ENCODE measurements at places on chromosomes 3 and 15.

DNA sequence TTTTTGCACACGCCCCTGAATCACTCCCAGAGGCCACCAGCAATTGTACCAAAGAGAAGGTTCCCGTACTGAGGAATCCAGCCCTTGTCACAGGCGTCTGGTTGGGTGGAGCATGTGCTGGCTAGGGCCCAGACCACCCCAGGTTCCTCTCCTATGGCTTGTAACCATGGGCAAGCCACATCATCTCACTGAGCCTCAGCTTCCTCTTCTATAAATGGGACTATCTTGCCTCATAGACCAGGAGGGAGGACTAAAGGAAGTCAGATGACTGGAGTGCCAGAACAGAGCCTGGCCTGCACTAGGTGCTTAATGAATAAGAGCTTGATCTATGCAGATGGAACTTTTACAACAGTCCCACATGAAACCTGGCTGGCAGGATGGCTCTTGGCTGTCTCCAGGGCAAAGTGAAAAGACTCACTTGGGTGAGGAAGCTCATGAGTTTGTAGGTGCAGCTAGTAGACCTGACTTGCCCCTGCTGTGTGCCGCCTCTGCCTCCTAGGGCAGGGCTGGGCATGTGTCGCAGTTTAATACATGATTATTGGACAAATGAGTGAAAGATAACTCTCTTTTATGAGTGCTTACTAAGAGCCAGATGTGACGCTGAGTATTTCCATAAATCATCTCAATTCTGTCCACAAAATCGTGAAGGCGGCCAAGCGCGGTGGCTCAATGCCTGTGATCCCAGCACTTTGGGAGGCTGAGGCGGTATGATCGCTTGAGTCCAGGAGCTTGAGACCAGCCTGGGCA, 29.3 kb downstream of the CTSH start:
- DNase-seq: no peak

- DNase-seq: no peak
Observed at GRCh38 chr3:14244521-14245247, 66.1 kb downstream of the LSM3 start.

DNA sequence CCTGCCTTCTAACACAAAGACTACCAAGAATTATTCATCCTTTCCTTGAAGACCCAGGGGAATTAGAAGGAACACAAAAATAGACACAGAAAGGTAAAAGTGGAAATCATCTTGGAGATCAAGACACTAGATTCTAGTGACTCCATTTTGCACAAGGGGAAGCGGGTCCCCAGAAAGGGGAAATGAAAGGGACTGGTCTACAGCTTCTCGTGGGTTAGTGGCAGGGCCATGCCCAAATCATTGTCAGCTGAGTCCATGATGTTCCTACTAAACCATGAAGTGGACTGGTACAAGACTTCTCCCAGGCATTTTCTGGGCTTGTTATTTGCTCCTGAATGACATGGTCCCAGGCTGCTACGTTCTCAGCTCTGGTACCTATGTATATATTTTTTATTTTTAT, 230.7 kb upstream of the TPRG1 start:
- no peak for DNase-seq

GRCh38 chr15:81286621-81287121, 37.3 kb downstream of the STARD5 start:
- DNase-seq: no peak

DNA sequence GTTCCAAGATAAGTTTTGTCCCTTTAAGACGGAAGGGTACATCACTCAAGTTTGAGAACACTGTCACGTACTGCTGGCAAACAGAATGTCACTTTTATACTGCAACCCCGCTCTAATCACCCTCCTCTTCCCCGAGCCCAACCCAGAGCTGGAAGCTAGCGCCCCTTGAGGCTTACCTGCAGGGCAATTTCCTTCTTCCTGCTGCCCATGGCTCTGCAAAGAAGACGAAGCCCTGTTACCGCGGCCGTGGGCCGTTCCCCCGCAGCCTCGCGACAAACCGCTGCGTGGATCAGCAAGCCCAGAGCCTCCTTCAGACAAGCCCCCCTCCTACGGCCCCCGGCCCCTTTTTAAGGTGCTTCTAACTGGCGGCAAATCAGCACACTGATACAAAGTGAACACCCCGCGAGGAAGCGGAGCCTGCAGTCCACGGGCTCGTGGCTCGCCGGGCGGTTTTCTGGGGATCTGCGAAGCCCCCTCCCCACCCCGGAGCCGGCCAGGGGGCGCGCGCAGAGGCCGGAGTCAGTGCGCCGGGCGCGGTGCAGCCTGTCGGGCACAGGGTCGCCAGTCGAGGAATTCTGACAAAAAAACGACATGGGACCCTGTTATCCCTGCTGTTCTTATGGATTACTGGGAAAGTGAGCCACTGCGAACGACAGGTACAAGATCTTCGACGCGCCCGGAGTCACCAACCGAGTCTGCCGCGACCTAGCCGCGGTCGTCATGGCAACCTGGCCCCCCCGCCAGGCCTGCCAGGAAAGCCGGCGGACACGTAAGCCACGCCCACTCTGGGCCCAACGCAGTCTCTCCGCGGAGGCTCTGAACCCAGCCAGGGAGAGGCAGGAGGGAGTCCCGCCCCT, at the start of gene NME9:
Gene NME9 (minus strand): TSS at position 725 of the 857 bp plus-strand sequence. CDS start 516 bp downstream, at position 209.
- peak; percentile 86 for DNase-seq

GRCh38 chr3:153783741-153784480, 337.3 kb upstream of the ARHGEF26 start:
- DNase-seq: no peak

- no peak for DNase-seq
Observed at GRCh38 chr3:54120657-54121413, 1.5 kb upstream of the CACNA2D3 start.

DNA sequence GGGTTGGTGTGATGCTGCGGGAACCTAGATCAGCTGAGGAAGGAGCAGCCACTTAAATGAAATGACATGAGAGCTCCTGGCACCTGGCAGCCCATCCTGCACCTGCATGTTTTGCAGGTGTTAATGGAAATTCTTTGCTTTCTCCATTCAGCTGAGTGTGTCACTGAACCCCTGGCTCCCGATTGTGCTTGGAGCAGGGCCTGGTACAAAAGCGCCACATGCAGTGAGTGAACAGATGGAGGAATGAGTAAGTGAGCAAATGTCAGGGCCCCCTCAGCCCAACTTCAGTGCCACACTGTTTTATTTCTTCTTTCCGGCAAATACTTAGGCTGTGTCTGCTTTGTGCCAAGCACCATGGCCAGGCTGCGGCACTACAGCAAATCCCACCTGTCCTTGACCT, 132.2 kb downstream of the ASB7 start:
- no peak for DNase-seq

DNA sequence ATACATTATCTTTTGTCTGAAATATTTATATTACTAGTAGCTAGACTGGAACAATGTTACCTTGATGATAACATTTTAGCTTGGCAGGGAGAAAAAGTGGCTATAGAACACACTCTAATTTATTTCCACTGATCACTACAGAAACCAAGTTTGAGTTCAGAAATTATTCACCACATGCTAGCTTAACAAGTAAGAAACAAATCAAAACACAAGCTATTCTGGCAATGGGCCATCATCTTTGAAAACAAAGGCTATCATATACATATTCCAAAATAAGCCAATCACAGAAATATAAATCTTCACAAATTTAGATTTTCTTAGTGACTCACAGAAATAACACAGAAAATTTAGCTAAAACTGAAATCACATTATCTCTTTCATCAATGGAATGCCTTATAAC, 17.1 kb downstream of the AQR start:
- no peak for DNase-seq

- no peak for DNase-seq
Observed at GRCh38 chr3:192068464-192069254, 607.7 kb downstream of the PYDC2 start.

- no peak for DNase-seq
Observed at GRCh38 chr15:82871358-82871757, 61.9 kb downstream of the WHAMM start.

DNA sequence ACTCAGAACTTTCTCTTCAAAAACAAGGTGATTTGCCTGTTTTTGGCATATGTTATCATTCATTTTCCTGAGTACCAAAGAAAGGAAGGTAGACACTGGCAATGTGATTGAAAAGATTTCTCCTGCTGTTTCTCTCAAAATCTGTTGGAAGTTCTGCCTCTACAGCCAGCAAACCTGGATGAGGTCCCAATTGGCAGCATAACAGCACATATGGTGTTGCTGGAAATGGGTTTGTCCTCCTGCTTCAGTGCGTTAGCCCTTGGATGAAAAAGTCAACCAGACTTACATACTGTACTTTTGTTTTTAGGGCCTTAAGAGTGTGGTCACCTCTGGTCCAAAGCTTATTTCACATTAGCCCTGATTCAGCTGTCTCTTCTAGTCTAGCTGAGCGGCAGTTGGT, 237.6 kb upstream of the MME start:
- DNase-seq: no peak

DNA sequence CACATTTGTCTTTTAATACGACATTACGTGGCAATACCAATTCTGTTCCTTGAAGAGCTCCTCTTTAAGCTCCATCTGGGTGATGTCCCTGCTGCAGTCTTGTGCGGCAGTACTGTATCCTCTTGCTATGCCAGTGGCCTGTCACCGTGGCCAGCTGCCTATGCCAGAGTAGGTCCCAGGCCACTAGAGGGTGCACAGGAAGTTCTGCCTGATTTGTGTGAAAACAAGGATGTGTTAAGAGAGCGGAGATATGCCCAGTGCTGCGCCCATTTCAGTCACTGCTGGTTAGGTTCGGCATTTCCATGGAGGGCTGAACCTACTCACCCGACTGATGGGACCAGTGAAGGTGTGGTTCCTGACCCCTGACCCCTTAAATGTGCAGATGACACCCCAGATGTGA, 25.2 kb downstream of the NIPA1 start:
- peak; percentile 59 for DNase-seq

DNA sequence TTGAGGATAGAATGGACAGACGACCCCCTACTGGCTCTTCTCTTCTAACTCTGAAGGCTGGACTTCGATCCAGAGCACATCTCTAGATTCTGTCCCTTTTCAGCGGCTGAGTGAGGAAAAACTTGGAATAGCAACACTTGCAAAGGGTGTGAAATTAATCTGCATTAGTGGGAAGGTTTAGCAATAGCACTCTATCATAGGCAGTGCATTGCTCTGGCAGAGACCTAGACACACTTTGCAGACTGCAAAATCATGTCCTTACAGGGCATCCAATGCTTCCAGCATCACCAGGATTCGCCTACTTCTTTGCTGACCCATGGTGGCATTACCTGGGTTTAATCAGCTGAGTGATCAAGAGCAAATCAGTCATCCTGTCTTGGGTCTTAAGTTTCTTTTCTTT, 43.1 kb downstream of the DAPK2 start:
- no peak for DNase-seq

Data from nucleus accumbens (tissue), 56 donors.